ENCODE measurements at places on chromosomes 3 and 15.

GRCh38 chr3:139797724-139798343 lies 120.1 kb upstream of the NMNAT3 start:
- H3K4me3 ChIP-seq = no peak overlapping the region
- H3K27ac ChIP-seq = no peak overlapping the region
- peaks cover 6% of the 10 kb centered on the region for H3K27me3 ChIP-seq
- no peaks in the 10 kb centered on the region for H3K4me1 ChIP-seq
- peak; percentile 21 for DNase-seq
- no peaks in the 10 kb centered on the region for H3K36me3 ChIP-seq

DNA sequence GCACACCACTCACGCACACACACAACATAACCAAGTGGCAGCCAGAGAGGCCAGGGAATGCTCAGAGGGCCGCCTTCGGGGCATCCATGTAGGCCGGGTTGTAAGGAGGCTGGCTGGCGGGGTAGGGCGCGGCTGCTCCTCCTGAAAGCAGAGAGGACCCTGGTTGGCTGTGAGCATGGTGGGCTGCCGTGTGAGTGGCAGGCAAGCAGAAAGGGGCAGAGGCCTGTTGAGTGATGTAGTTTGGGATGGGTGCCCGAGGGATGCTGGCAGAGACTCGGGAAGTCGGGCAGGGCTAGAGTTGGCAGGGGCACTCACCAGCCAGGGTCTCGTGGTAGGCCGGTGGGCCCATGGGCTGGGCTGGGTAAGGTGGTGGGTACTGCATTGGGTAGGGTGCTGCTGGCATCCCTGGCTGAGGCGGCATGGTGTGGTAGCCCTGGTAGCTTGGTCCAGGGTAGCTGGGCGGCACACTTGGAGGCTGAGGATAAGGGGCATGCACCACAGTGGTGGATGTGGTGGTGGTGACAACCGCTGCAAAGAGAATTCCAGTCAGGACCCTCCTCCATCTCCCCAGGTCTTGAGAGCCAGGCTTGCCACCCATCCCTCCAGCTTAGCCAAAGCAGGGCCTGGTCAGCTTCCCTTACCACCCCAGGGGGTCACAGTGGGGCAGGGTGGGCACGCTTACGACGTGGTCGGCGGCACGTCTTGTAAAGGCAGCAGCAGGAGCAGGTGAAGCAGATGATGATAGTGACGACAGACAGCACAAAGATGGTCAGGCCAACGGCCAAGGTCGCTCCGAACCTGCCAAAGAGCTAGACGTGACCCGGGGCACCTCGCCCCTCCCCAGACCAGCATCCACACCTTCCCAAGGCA lies 22.7 kb downstream of the ATRIP start:
- H3K27me3 ChIP-seq = no peaks in the 10 kb centered on the region
- no peaks in the 10 kb centered on the region for H3K36me3 ChIP-seq
- peaks cover 33% of the 10 kb centered on the region for H3K4me1 ChIP-seq
- no peak for DNase-seq
- no peak overlapping the region for H3K4me3 ChIP-seq
- H3K27ac ChIP-seq = no peak overlapping the region

DNA sequence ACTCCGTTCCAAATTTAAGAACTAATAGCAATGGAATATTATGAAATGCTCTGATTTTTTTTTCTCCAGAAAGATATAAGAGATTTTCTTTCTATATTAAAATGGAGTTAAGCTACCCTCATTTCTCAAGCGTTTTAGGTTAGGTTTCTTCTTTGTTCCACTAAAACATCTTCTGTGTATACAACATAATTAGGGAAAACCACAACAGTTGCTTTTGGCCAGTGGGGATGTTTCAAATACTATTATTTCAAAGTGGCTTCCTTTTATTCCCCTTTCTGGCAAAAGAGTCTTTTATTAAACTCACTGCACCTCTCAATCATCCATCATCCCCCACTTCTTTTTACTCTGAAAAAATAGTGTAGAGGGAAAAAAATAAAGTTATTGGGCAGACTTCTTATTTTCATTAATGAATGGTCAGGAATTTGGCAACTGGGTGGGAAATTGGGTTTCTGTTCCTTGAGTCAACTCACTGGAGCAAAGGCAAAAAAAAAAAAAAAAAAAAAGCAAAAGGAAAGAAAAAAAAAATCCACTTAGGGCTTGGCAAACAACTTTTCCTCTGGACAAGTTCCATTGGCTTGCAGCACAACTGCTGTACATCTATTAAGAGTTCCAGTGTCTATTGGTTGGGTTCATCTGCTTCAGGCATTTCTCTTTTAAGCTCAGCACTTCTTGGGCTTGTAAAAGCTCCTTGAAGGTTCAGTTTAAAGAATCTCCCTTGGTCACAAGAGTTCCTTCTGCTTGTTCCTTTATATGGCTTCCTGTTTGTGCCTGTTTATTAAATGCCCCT lies 963.4 kb downstream of the ROBO1 start:
- H3K4me3 ChIP-seq = no peak overlapping the region
- no peaks in the 10 kb centered on the region for H3K27me3 ChIP-seq
- no peaks in the 10 kb centered on the region for H3K4me1 ChIP-seq
- H3K27ac ChIP-seq = no peak overlapping the region
- no peaks in the 10 kb centered on the region for H3K36me3 ChIP-seq

DNA sequence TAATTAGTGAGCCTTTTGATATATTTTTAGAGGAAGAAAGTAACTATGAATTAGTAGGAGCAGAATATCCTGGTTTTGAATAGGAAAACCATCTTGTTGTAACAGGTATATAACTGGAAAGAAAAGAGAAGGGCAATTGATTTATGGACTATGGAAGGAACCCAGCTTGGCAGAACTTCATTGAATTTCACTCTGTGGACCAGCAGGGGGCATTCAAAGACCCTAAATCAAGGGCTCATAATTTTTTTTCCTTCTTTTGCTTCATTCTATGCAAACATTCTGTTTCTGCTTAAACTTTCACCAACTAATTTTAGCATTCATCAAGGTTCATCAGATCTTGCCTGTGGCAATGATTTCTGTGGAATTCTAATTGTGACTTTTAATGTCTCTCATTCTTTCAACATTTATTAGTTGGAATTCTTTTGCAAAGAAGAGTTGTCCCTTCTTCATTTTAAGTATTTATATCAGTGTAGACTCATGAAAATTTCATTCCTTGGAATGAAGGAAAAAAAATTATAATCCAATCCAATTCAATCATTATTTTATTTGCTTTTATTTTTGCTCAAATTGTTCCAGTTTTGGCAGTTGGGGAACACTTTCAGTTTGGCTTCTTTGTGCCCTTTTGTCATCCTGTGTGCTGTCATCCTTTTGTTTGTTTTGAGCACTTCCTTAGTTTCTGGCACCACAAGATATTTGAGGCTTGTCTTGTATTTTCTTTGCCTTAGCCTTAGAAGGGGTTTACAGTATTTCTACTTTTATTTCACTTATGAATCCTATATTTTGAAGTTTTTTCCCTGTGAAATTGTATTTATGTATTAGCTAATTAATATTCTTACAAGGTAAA lies 30.4 kb downstream of the NXPE3 start:
- peaks cover 10% of the 10 kb centered on the region for H3K4me1 ChIP-seq
- peak; percentile 28 for DNase-seq
- no peak overlapping the region for H3K4me3 ChIP-seq
- H3K27ac ChIP-seq = no peak overlapping the region
- no peaks in the 10 kb centered on the region for H3K27me3 ChIP-seq

GRCh38 chr15:27125185-27125584 lies 154.2 kb downstream of the GABRG3 start:
- no peak overlapping the region for H3K4me3 ChIP-seq
- H3K36me3 ChIP-seq = no peaks in the 10 kb centered on the region
- no peaks in the 10 kb centered on the region for H3K27me3 ChIP-seq
- H3K27ac ChIP-seq = no peak overlapping the region
- no peaks in the 10 kb centered on the region for H3K4me1 ChIP-seq

GRCh38 chr3:134054231-134054630 lies 24.5 kb upstream of the SLCO2A1 start:
- no peaks in the 10 kb centered on the region for H3K4me1 ChIP-seq
- H3K4me3 ChIP-seq = no peak overlapping the region
- H3K27me3 ChIP-seq = no peaks in the 10 kb centered on the region
- no peak for DNase-seq

Data from PC-9 (cell line).